ENCODE measurements at places on chromosomes 6 and 20.

- no peak for DNase-seq
Observed at GRCh38 chr6:127959869-127960268, 59.0 kb upstream of the THEMIS start.

DNA sequence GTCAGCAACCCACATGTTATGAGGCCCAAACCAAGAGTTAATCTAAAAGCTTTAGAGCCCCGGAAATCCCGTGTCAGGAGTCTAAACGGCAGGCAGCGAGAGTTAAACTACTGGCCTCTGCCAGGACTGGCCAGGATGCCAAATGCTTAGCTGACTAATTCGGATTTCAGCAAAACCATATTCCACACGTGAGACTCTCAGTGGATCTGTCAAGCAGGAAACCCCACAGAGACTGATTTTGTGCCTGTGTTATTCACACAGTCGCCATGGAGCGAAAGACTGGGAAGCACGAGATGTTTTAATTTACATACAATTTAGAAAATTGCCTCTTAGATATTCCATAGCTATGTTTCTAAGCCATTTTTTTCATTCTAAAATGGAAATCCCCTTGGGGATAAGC lies 152.9 kb downstream of the RNASET2 start:
- DNase-seq: no peak

GRCh38 chr6:64489763-64490162 lies 854.2 kb downstream of the PHF3 start:
- no peak for DNase-seq

DNA sequence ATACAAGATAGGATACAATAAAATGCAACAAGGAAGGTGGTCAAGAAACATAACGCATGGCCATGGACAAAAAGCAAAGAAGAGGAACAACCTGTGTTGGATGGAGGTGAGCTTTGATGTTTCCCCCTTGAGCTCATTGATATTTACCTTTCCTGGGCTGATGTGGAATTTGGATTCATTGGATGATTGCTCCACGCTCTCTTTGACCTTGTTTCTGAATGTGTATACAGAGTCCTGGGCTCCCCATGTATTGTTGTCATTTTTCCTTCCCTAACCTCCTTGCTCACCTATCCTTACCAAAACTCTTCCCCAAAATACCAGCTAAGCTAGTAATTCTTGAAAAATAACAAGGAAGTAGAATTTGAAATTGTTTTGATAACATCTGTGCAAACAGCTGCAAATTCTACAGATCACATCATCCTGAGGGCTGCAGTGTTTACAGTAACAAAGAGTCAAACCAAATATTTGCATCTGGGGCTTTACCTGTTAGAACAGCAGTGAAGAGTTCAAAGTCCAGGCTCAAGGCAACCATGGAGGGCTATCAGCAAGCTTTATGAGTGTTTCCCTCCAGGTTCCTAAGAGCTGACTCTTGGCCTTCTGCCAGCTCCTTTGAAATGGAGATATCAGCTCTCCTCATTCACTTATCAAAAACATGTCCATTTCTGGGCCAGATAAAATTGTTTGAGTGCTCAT lies 214.3 kb upstream of the MARCKS start:
- no peak for DNase-seq

- no peak for DNase-seq
Observed at GRCh38 chr6:66848244-66848953, 1141.4 kb upstream of the EYS start.

All from CD4-positive, alpha-beta T cell treated with Interferon alpha-2 for 1 hour (primary cell).